ENCODE measurements at places on chromosomes 7 and 10.

DNA sequence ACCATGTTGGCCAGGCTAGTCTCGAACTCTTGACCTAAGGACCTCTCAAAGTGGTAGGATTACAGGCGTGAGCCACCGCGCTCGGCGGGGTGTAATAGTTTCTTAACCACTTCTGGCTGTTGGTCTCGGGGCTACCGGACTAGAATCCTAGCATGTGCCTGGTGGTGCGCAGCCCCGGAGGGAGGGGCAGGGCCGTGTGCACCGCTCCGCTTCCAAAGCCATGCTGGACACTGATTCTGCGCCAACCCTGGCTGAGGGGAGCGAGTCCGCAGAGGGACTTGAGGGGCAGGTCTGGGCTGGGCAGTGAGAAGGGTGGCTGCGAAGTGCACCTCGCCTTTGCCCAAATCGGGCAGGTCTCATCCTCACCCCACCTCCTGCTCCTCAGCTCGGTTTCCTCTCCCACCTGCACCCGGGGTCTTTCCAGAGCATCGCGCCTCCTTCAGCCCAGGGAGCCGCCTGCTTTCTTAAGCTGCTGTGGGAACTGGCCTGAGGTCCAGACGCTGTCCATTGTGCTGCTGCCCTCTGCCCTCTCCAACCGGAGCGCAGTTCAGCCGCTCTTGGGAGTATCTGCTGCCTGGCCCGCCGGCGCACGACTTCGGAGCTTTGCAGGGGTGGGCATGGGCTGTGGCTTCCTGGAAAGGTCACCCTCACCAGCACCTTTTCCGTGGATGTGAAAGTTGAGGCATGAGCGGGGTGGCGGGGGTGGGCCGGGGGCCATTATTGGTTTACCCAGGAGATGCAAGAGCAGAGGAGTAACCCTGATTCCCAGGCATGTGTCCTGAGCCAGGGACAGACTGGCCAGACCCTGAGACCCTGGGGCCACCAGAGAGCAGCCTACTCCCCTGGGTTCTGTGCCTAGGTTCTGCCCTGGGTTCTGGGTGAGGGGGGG lies 422.6 kb upstream of the NUPR2 start:
- no peak for DNase-seq

GRCh38 chr7:131829947-131830558 lies 273.6 kb upstream of the PODXL start:
- DNase-seq = no peak

DNA sequence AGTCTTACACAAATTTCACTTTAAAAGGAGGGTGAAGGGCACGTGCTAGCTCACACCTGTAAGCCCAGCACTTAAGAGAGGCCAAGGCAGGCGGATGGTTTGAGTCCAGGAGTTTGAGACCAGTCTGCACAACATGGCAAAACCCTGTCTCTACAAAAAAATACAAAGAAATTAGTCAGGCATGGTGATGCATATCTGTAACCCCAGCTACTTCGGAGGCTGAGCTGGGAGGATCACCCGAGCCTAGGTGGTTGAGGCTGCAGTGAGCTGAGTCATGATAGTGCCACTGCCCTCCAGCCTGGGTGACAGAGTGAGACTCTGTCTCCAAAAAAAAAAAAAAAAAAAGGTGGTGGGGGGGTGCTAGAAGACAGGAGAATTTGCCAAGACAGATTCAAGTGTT lies 237.3 kb upstream of the KLF14 start:
- no peak for DNase-seq

- no peak for DNase-seq
Measured at GRCh38 chr7:47351233-47352154, 230.4 kb downstream of the TNS3 start.

DNA sequence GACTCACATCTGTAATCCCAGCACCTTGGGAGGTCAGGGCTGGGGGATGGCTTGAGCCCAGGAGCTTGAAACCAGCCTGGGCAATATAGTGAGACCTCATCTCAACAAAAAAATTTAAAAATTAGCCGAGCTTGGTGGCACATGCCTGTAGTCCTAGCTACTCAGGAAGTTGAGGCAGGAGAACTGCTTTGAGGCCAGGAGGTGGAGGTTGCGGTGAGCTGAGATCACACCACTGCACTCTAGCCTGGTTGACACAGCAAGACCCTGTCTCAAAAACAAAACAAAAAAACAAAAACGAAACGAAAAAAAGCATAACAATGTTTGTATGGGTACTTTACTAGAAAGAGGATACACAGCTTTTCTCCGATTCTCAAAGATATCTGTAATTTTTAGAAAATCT lies 31.8 kb downstream of the WNT16 start:
- no peak for DNase-seq

GRCh38 chr7:112211348-112211907 lies 4.9 kb downstream of the ZNF277 start:
- DNase-seq = no peak

GRCh38 chr10:128147669-128148068 lies 21.4 kb upstream of the MKI67 start:
- DNase-seq = peak; percentile 98

- no peak for DNase-seq
Measured at GRCh38 chr10:77109351-77109994, 528.1 kb downstream of the KCNMA1 start.

GRCh38 chr7:107890493-107890961 lies 456 bp upstream of the DLD start:
- DNase-seq = no peak

- DNase-seq = no peak
Measured at GRCh38 chr10:113063043-113063967, 113.3 kb downstream of the TCF7L2 start.

DNA sequence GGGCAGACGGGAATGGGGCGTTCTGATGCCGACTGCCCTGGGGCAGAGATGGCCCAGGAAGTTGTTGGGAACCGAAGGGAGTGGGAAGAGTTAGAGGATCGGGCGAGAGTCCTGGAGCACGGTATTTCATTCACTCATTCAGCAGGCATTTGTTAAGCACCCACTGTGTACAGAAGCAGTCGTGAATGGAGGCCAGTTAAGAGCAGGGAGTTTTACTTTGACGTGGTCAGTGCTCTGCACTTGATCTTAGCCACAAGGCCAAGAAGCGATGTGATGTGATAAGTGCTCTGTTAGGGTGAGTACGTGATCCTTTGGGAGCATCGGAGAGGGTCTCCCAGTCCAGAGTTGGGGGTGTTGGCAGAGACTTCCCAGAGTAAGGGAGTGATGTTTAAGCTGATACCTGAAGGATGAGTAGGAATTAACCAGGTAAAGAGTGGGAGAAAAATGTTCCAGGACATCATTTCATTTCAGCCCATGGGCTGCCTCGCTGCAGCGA lies 890 bp downstream of the ZFYVE27 start:
- no peak for DNase-seq

DNA sequence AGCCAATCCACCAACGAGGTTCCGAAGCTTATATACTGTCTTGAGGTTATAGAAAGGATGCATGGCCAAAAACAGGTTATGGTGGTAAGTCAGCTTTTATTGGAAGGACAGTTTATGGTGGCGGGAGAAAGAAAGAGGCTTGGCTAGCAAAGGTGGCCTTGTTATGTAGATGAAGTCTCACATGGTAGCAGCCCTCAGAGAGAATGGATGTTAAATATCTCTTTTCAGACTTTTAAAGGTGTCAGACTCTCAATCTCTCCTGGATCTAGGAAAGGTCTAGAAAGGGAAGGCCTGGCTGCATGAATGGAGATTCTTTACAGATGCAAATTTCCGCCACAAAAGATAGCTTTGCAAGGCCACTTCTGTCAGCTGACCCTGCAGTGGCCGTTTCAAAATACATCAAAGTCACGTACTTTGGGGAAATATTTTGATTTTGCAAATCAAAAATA lies 333.8 kb downstream of the GALNT17 start:
- no peak for DNase-seq

DNA sequence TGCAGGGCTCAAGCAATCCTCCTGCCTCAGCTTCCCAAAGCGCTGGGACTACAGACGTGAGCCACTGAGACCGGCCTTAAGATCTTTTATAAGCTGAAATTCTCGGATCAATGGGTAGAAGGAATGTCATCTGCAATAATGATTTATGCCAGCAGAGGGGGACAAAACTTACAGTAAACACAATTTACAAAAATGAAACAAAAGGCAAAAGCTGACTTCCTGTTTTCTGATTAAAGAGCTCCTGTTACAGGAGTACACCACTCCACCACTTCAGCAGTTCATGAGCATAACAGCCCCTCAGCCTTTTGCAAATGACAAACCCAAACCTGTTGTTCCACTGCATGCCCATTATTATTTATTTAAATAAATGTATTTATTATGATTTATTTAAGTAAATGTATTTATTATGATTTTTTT lies 88.5 kb upstream of the ATP6V0A4 start:
- DNase-seq = peak; percentile 32

GRCh38 chr7:27172823-27173510 lies 1.2 kb downstream of the HOXA10 start:
- DNase-seq = no peak

GRCh38 chr10:124353896-124354295 lies 64.8 kb downstream of the OAT start:
- no peak for DNase-seq

GRCh38 chr7:131370523-131370968 lies 42.9 kb downstream of the MKLN1 start:
- peak; percentile 31 for DNase-seq

DNA sequence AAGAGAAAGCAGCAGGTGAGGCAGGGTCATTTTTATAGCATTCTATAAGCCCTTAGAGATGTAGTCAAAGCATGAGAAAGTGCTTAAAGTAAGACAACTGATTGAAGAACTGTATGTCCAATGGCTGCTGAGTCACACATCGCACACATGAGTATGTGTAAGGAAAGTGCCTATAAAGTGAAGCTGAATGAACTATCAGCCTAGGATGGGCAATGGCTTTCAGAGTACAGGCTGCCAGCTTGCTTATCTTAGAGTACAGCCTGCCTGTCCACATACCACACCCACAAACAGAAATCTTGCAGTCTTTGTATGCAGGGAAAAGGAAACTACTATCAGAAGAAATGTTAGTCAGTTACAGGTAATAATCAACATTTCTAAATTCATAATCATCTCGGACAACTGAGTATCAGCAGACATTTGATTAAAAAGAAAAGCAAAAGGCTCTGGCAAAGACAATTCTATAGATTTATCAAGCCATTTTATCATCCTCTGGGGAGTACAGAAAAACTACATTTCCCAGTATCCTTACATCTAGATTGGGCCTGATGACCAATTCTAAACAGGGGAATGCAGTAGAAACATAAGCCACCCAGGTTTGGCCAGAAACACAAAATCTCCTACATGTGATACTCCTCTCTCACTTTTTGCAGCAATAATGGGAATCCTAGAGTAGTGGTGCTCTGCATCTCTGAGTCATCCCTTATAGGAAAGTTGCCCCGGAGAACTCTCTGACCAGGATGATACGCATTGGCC lies 16.2 kb upstream of the EPHB6 start:
- DNase-seq = no peak

DNA sequence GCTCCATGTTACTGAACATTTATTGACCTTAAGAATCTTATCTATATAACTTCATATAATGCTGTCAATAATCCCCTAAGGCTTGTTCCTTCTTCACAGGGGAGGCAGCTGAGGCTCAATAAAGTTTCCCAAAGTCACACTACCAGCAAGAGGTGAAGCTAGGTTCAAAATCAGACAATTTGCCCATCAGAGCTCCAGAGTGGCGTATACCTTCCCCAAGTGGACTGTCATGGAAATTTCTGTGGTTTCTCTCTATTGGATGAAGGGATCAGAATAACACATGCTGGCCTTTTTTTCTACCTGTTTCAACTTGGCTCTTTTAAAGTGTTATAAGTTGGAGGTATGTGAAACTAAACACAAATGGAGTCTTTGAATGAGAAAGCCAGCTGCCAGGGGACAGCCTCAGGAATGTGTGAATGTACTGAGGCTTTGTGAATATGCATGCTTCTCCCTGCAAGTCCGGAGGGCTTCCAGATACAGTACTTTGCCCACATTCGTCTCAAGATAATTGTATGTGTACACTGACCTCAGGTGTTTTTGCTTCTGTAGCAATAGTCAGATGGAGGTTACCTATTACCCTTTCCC lies 656.3 kb upstream of the CELF2 start:
- DNase-seq = no peak

DNA sequence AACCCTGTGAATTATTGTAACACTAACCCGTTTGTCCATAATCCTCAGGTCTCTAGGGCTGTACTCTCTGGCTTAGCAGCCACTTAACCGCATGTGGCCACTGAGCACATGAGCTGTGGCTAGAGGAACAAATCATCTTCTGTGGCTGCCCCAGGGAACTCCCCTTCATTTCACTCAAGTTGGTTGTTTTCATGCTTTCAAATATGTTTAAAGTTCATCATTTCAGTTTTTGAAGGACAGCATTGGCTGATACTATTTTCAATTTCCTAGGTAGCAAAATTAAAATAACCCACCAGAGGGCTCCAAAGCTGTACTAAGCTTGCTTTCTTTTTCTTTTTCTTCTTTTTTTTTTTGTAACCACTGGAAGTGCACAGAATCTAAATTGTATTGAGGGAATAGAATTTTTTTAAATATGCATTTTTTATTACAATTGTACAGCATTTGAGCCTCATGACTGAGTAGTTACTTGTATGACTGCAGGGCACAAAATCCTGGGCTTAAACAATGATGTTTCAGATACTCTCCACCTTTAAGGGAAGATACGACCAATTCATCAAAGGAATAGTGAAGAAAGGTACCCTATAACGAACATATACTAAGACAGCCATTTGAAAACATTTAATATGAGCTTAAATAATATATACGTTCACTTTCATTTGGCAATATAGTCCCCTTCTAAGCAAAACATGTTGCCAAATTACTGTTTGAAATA lies 38.6 kb downstream of the MRC1 start:
- no peak for DNase-seq

DNA sequence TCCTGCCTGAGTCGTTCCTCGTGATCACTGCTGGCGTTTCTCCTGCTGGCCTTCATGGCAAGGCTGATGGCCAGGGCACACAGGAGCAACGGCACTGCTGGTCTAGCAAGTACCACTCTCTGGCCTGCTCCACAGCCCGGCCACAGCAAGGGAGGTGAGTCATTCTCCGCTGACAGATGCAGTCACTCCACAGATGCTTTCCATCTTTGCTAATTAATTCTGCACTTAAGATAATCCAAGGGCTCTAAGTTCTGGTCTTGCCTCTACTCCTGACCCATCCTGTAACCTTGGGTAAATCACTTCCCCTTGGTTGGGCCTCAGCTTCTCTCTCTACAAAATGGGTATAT lies 244.4 kb downstream of the RPS24 start:
- no peak for DNase-seq

DNA sequence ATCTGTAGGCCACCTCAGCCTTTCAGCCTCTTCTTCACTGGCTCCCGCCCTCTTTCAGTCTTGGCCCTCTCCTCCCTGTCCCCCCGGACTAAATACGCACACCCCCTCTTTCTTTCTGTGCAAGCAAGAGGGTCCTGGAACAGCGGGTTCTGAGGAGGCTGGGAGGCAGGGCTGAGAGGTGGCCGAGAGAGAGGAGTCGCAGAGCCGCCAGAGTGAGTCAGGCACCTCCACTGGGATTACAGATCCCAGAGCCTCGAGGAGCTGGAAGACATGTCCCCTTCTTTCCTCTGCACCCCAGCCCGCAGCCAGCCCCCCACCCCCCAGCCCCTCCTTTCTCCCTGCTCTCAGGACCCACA lies 182 bp downstream of the CCDC136 start:
- DNase-seq = no peak

All from fibroblast of skin of left biceps (primary cell).